ENCODE measurements at places on chromosomes 1 and 21.
A peak's percentile ranks its signal among the peaks of the same experiment; 100 is the strongest.

DNA sequence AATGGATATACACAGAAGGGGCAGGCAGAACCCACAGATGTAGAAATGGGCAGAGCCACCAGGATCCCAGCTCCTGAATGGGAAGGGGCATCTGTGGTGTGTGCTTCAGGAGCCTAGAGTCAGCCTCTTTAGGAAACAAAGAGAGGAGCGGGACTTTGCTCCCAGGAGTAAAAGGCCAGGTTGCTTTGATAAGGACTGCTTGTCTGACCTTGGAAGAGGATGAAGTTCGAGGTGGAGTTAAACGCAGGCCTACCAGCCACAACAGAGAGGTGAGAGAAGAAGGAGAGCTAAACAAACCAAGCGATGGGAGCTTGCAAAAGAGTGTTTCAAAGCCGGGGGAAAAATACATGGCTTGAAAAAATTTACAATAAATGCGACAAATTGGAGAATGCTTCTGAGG is 49.9 kb upstream of the TMPRSS2 start:
- DNase-seq, result no peak

- no peak for DNase-seq
Measured at GRCh38 chr1:114597949-114598348, 16.5 kb upstream of the BCAS2 start.

GRCh38 chr1:175319912-175320230 is 127.3 kb upstream of the KIAA0040 start:
- no peak for DNase-seq

- no peak for DNase-seq
Measured at GRCh38 chr1:116680752-116681151, 13.2 kb upstream of the IGSF3 start.

DNA sequence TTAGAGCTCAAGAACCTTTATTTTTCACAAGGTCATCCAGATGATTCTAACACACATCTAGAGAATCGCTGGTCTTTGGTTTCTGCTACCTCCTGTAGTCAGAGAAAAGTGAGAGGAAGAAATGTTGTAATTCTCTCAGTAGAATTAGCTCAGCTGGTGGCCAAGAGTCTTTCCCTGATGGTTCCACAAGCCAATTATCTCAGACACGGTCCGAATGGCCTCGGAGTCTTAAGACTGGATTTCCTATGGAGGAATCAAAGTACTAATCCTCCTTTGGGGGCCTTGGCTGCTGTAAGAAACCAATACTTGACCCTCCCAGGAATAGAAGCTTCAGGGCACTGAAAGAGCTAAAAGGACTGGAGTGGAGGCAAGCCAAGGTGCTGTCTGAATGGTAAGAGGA is 1.8 kb downstream of the TMEM81 start:
- DNase-seq, result no peak

GRCh38 chr21:34191876-34192275 is 118.5 kb downstream of the MRPS6 start:
- no peak for DNase-seq

DNA sequence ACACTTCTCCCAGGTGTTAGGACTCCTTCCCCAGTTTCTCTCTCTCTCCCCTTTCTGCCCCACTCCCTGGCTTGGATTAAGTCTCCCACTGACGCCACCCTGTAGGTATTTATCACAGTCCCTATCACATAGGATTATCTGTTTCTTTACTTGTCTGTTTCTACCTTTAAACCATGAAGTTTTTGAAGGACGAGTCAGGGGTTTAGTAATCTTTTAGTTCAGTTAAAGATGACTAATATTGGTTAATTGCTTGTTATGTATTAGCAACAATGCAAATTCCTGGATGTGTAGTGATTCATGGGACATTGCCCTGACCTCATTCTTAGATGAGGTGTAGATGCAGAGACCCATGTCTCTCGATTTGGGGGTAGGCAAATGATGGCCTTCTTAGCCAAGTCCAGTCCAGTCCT is 6.4 kb downstream of the LAMC1 start:
- no peak for DNase-seq

DNA sequence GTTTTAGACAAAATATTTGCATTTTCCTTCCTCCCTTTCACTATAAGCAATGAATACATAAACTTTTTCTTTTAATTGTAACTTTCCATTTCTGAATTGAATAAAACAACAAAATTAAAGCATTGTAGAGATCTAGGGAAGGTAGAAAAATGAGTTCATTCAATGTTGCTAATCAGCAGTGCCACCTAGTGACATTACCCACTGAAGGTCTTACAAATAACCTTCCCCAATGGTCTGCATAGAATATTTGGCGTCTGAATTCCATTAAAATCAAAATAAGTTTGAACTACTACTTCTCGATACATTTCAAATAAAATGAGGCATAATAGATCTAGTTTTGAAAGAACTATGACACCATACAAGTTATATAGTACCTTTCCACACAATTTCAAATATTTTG is 19.6 kb downstream of the FH start:
- peak; percentile 33 for DNase-seq

- no peak for DNase-seq
Measured at GRCh38 chr1:93839307-93839706, 39.7 kb downstream of the DNTTIP2 start.

GRCh38 chr1:8536515-8536914 is 218.6 kb downstream of the SLC45A1 start:
- DNase-seq, result no peak

- DNase-seq, result no peak
Measured at GRCh38 chr1:177249231-177249630, 78.5 kb downstream of the BRINP2 start.

- no peak for DNase-seq
Measured at GRCh38 chr1:41342774-41343355, 18.4 kb upstream of the FOXO6 start.

- no peak for DNase-seq
Measured at GRCh38 chr1:245946905-245947304, 560.2 kb downstream of the SMYD3 start.

DNA sequence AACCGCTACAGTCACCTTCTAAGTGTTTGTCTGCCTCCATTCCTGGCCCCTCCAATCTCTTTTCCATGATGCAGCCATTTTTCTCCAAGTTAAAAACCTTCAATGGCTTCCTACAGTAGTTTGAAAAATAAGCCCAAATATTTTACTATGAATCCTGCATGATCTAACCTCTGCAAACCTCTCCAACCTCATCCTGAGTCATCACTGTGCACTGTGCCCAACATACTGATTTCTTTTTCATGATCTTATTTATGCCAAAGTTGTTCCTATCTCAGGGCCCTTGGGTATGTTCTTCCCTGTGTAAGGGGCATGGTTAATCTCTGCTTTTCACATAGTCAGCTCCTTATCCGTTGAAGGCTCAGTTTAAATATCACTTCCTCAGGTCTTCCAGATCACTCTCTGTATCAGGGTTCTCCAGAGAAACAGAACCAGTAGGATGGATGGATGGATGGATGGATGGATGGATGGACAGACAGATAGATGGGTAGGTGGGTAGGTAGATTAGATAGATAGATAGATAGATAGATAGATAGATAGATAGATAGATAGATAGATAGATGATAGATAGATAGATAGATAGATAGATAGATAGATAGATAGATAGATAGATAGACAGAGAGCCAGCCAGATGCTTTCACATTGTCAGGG is 18.1 kb upstream of the PTPN14 start:
- DNase-seq, result no peak

DNA sequence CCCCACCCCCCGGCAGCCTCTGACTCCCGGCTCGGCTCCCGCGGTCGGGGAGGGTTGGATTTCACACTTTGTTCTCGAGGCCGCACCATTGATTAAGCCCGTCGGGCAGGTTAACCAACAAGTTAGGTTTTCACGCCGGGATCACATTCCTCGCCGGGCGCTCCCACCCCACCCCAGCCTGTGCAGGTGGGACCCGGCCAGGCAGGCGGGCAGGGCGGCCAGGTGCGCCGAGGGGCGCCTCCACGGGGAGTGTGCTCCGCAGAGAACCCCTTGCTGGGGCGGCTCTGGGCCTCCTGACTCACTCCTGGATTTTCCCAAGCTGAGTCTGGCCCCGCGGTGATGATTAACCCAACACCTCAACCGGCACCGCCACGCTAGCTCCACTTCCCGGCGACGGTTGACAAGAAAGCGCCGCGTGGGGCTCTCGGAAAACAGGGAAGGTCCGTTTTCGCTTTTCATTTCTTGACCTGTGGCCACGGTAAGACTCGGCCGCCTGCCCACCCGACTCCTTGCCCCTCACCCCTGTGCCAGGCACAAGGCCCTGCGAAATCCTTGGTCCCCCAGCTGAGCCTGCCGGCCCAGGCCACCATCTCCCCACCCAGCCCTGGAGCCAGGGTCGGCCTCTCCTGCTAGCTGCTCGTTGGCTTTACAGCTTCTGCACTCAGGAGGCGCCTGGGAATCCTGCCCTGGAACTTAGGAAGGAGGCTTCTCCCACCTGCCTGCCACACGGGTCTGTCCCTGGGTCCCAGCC is 8.8 kb upstream of the TTLL10 start:
- DNase-seq, result no peak

DNA sequence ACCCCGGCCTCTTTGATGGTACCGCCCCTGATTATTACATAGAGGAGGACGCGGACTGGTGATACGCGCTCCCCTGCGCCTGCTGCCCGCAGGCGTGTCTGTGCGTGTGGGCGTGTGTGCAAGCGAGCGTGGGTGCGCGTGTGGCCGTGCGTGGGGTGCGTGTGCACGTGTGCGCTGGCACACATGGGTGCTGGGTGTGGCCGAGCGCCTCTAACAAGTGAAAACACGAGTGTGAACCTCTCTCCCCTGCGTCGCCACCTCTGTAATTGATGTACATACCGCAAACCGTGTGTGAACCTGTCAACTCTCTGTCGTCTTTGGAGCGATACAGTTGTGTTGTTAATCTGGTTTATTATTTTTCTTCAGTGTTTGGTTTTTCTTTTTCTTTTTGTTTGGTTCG is 87.8 kb upstream of the TMEM51 start:
- DNase-seq, result no peak

GRCh38 chr1:33880305-33880704 is 16.4 kb downstream of the HMGB4 start:
- DNase-seq, result no peak

GRCh38 chr1:209736490-209737117 is 19.2 kb upstream of the TRAF3IP3 start:
- DNase-seq, result no peak

DNA sequence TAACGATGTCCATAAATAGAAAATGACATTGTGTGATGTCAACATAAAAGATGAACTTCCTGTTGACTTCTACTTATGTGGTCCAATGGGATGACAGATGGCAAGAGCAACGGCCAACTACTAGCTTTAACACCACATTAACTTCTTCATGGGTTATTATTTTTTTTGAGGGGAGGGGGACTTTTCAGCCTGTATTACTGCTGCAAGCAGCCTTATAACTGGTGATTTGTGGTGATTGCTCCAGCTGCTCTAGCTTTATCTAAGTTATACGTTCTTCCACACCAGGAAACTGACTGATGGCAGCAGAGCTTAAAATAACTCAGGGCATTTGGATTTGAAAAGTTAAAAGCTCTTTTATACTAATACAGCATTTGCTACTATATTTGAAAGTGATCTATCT is 228.8 kb upstream of the B3GALT2 start:
- DNase-seq, result no peak

- DNase-seq, result no peak
Measured at GRCh38 chr1:41683681-41684500, 199.4 kb upstream of the EDN2 start.

GRCh38 chr1:25485536-25486411 is 55.1 kb downstream of the MACO1 start:
- DNase-seq, result no peak

DNA sequence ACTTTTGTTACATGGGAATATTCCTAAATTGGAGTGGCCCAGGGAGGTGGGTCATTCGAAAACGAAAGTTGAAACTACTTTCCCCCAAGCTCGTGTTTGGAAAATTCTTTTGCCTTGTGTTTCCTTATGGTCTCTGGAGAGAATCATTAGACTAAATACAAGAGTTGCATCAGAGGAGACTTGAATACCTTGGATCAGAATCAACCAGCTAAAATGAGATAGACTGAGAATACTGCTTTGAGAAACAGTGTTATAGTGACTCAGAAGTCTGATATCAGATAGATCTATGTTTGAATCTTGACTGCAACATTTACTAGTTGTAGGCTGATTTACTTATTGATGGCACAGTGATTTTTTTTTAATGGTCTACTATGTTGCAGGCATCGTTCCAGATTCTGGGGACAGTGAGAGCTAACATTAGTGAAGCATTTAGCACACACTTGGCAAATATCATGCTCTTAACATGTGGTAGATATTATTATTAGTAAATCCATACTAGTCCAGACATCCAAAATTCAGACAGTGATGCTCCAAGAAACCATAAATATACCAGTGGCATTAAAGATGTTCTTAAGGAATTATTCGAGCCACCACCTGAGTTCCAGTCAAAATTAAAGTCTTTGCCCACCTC is 12.9 kb upstream of the ACTN2 start:
- no peak for DNase-seq

GRCh38 chr1:234433563-234434285 is 45.3 kb downstream of the TARBP1 start:
- DNase-seq, result no peak

GRCh38 chr1:227437495-227438008 is 119.3 kb upstream of the CDC42BPA start:
- DNase-seq, result peak; percentile 40

- DNase-seq, result peak; percentile 91
Measured at GRCh38 chr1:202964791-202965410, 2.2 kb downstream of the CYB5R1 start.

DNA sequence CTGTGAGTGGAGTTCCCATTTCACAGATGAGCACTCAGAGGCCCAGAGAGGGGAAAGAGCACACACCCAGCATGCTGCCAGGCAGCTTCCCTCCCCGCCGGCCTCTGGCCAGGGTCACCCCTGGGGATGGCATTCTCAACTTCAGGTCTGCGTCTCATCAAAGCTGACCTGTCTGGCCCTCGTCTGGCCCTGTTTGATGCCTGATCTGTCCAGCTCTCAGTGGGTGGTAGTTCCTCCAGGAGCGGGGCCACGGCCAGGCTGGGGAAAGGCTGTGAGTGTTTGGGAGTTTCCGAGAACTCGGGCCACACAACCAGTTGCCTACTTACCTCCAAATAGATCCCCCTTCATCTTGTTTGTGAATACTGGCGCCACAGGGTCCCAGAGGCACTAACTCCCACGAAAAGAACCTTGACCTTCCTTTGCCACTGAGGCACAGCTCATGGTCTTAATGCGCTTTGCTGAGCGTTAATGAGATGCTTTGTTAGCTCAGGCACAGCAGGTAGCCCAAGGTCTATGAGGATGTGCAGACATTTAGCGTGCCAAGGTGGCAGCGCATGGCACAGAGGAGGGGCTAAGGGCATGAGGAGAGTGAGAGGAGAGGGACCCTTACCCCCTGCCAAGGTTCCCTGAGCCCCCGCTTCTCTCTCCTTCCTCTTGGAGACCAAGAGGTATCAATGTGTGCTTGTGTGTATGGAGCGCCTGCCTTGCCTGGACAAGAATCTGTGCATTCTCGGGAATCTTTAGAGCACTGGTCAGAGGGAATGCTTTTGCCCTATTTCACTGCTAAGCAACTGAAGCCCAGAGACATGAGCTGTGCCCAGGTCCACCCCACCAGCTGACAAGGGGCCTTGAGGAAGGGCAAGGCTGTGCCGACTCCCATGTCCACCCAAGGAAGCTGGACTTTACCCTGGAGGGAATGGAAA is 61.2 kb downstream of the DISP3 start:
- DNase-seq, result no peak

GRCh38 chr1:1197551-1198422 is 8.6 kb downstream of the TNFRSF18 start:
- no peak for DNase-seq

- no peak for DNase-seq
Measured at GRCh38 chr1:170518185-170518834, 13.7 kb upstream of the GORAB start.

GRCh38 chr21:32508558-32508957 is 76.8 kb downstream of the TCP10L start:
- no peak for DNase-seq

- peak; percentile 70 for DNase-seq
Measured at GRCh38 chr1:5108740-5109139, 454.3 kb downstream of the AJAP1 start.
